ENCODE measurements at places on chromosomes 12 and 14.

- DNase-seq, result no peak
Observed at GRCh38 chr12:63766498-63766897, 13.2 kb upstream of the RXYLT1 start.

- no peak for DNase-seq
Observed at GRCh38 chr12:52227606-52228166, 5.4 kb upstream of the KRT7 start.

- DNase-seq, result no peak
Observed at GRCh38 chr14:103223818-103224352, 100.6 kb downstream of the TNFAIP2 start.

- DNase-seq, result no peak
Observed at GRCh38 chr14:23877538-23878180, 75.9 kb upstream of the DHRS4 start.

DNA sequence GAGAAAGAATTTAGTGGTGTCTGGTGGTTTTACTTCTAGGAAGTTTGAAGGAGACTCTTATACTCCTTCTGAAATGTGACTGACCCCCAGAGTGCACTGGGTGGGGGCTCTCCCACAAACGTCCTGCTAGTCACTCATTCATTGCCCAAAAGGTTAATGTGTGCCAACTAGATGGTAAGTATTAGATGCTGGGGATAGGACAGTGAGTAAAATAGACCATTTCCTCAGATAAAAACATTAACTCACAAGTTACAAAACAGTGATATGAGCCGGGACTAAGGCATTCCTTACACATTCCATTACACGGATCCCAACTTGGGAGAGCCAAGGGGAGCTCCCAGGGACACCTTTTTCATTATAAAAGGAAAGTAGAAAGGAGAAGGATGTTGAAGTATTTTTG is 185.1 kb downstream of the ATXN7L3B start:
- DNase-seq, result no peak

GRCh38 chr14:91374879-91375702 is 42.5 kb downstream of the CCDC88C start:
- peak; percentile 35 for DNase-seq

- DNase-seq, result no peak
Observed at GRCh38 chr14:80344208-80344607, 132.9 kb upstream of the DIO2 start.

DNA sequence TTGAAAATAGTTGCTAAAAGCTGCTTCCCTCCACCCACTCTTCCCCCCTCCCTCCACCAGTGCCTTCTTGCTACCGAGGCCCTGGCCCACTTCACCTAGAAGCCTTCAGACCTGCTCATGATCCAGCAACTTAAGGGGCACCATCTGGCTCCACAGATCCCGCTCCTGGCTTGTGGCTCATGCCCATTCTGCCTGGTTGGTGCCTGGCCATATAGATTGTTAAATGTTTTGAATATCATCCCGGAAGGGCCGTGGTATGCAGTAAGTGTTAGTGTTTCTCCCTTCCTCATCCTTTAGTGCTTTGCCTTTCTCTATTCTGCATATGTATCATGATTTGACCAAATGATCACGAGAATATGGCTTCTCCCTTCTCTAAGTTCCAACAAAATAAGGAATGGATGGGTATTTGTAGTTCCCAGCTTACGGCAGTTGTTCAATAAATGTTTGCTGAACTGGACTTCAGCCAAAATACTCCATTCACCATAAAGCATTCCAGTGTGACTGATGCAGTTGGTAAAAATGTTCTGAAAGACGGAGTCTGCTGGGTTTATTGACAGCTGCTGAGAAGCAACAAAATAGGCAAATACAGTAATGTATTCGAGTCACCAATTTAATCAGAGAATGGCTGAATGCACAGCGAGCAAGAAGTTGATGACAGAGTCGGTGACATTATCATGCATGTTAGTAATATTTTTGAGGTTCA is 30.7 kb downstream of the GRIP1 start:
- DNase-seq, result no peak

DNA sequence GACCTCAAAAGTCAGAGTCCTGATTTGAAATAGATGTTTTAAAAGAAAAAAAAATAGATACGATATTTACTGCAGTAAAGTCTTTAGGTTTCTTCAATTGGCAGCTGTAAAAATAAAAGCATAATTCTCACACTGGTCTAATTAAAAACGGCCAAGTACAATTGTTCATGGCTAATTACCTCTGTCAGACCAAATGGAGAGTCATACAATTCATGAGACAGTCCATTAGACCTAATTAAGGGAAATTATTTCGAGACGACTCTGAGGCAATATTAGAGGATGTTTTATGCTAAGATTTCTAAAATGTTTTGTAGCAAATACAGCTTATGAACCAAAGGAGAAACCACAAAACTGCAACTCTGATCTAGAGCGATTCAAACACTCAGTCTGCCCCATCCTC is 131.3 kb downstream of the PHLDA1 start:
- DNase-seq, result no peak

DNA sequence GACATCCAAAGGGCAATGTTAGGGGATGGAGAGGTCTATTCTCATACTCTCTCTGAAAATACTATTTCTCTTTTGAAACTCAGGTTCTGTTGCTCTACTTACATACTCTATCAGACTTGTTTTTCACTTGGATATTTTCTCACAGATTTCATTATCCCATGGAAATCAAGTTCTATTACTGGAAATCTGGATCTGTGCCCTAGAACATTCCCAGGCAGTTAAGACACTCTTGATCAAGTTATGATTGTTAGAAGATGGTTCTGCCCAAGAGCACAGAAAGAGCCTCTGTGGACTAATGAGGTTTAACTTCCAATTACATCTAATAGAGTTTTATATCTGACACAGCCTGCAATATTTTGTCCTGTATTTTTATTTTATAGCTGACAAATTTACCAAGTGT is 591.0 kb upstream of the ATP2B1 start:
- DNase-seq, result no peak

- no peak for DNase-seq
Observed at GRCh38 chr14:22671622-22672021, 27.5 kb upstream of the OR6J1 start.

Data from activated CD4-positive, alpha-beta T cell treated with anti-CD3 and anti-CD28 coated beads for 4 hours (primary cell).